ENCODE measurements at places on chromosomes 6 and 20.

DNA sequence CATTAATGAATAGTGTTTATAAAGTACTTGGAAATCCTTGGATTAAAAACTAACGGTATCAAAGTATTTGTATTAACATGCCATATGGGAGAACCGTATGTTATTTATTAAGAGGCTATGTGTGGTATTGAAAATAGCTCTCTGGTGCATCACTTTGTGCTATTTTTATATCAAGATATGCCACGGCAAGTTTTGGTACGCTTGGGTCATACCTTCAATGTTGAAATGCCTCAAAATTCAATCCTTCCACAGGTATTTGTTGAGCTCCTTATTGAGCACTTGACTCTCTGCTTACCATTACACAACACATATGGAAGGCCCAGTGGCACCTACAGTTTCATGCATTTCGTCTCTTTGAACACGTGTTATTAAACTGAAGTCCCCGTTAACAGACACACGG lies 647.9 kb downstream of the KIF16B start:
- no peak for DNase-seq

GRCh38 chr6:32845384-32845884 lies 1.6 kb upstream of the PSMB8 start:
- DNase-seq = peak; percentile 37

- DNase-seq = no peak
These were observed 157.7 kb downstream of the ANKRD60 start for GRCh38 chr20:58070664-58071196.

- no peak for DNase-seq
These were observed 168.3 kb upstream of the STMND1 start for GRCh38 chr6:16933532-16933931.

DNA sequence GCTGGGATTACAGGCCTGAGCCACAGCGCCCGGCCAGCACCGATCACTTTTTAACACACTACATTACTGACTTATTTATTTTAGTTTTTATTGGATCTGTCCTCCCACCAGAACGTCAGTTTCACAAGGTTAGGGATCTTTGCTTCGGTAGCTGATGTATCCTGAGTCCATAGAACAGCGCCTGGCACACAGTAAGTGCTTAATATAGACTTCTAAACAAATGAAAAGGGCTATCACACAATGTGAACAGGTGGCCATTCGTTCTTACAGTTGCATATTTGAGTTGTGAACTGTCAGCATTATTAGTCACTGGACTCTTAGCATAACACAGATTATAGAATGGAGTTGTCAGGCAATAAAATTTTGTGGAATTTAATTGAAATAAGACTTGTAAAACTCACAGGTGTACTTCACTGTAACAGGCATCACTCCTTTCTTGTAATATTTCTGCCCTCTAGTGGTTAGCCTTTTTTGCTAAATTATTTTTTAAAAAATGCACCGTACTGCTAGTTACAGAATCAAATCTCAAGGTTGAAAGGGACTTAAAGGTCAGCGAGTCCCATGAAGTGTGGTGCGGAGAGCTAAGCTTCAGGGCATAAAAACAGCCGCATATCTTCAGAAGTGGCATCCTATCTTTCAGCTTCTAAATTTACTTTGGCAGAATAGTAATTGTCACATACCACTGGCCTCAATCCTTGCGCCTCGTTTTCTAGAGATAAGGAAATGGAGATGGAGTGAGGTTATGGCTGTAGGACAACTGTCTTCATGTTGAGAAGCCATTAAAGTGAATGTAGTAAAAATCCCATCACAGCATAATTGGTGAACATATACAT lies 3.4 kb upstream of the TBC1D7 start:
- DNase-seq = no peak
